ENCODE measurements at places on chromosomes 13 and 19.

- DNase-seq: no peak
These were observed 150.6 kb downstream of the DIAPH3 start for GRCh38 chr13:60013166-60013565.

DNA sequence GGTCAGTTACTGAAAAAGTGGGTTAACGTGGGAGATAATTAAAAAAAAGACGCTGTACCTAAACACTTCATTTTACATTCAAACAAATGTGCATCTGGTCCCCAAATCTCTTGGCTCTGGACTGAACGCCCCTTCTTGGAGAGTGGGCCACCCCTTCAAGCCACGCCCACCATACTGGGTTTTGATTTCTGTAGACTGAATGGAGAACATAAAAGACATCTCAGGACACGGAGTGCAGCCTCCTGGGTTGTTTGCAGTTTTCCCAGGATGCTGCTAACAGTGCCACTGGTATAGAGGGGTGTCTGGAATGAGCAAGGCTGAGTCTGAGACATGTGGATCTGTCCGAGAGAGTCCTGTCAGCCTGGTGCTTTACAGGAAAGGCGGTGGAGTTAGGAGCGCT lies 10.6 kb downstream of the TFDP1 start:
- DNase-seq: no peak

DNA sequence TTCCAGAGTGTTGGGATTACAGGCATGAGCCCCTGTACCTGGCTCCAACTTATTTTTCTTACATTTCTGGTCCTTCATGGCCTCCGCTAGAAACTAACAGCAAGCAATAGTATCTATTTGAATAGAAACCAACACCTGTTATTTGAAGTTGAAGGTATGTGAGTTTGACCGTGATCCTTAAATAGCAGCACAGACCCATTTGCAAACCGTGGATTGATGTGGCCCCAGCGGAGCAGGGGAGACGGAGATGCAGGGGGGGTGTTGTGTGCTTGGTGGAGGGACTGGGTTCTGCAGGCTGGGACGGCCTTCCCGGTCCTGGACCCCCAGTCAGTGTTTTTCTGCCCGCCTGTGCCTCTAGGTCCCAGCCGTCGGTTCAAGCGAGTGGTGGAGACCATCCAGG lies 16.9 kb downstream of the TMEM150B start:
- DNase-seq: no peak

GRCh38 chr13:68185444-68186141 lies 955.5 kb upstream of the PCDH9 start:
- DNase-seq: no peak

GRCh38 chr13:49302817-49303216 lies 55.1 kb downstream of the CDADC1 start:
- DNase-seq: no peak

- no peak for DNase-seq
These were observed 763.4 kb upstream of the ARGLU1 start for GRCh38 chr13:107331359-107331758.

DNA sequence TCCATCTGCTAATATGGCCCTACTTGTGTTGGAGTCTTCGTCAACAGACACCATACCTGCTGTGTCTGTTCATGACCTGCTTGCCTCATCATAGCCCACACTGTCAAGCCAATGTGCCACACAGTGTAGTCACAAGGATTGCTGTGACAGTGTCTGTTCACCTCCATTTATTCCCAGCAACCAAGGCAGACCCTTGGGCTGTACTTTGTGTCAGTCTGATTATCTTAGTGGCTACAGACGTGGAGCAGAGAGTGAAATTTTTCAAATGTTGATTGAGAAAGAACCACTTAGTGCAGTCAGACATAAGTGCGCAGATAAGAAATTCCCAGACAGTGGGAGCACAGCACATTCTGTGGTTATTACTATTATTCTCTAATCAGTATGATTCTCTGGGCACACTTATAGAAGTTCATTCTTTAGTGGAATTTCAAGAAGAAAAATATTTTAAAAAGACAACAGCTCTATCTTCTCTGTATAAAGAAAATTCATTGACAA lies 184.6 kb downstream of the GPC6 start:
- no peak for DNase-seq

- DNase-seq: no peak
These were observed 371.5 kb downstream of the ZNF536 start for GRCh38 chr19:30743702-30744101.

DNA sequence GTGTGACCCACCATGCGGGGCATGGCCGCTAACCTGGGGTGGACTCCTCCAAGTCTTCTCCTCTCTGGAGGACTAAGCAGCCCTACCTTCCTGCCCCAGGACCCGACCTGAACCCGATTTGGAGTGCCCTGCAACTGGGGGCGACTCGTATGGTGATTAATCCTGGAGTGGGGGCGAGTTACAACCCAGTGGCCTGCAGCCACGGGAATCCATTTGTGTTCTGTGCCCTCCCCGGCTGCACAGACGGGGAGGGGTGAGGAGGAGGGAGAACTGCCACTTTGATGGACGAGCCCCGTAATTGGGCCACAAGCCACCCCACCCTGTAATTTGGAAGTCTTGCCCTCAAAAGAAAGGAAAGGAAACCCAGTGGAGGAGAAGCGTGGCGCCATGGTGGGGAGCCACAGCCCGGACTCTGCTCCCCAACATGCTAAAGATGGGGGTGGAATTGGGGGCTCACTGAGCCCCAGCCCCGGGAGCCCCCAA lies 18.0 kb downstream of the PRR36 start:
- DNase-seq: no peak
